ENCODE measurements at places on chromosomes 1 and 21. TPM values are rescaled to one million over a fixed set of nuclear protein-coding genes. Genes with fewer than 3 reads are reported as not detected.

GRCh38 chr1:156021093-156021428 lies 310 bp upstream of the SSR2 start:
- no peaks in the 10 kb centered on the region for H3K27me3 ChIP-seq
- peaks cover 4% of the 10 kb centered on the region for H3K4me1 ChIP-seq
- H3K36me3 ChIP-seq: no peaks in the 10 kb centered on the region
- H3K27ac ChIP-seq: no peak overlapping the region
- peak overlapping the region; percentile 80 for H3K4me3 ChIP-seq

DNA sequence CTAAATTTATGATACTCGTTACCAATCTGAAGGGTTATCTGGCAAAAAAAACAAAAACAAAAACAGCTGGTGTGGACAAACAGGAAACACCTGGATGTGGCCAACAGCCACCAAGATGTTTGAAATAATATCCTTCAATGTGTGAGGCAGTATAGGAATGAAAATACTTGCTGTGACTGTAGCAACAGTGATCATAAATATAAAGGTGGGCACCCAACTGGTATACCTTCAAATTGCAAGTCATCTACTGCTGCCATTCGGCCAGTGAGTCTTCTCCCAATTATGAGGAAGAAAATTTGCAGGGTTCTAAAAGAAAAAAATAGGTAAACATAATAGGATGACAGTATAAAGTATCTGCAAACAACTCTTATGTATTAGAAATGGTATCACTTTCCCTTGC lies 916 bp downstream of the YIPF1 start:
- no peak overlapping the region for H3K27ac ChIP-seq
- DNase-seq: no peak

- H3K27ac ChIP-seq: no peak overlapping the region
- no peaks in the 10 kb centered on the region for H3K27me3 ChIP-seq
- no peaks in the 10 kb centered on the region for H3K36me3 ChIP-seq
- H3K4me3 ChIP-seq: no peak overlapping the region
These were observed 24.7 kb downstream of the TRIM67 start for GRCh38 chr1:231186356-231187115.

DNA sequence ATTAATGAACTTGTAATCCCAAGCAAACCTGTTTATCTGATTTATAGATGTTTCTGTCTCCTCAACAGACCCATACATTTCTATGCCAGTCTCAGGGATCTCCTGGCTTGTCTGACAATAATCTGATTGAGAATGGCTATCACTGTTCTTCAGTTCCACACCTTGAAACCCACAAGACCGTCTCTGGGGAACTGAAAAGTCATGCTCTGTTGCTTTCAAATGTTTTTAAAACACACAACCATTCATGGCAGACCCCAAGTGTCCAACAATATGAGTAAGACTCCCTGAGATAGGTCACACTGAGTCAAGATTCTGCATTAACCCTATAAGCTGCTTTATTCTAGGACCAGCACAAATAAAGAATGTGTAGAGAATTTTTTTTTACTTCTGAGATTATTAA lies 611.2 kb upstream of the PLXNA2 start:
- H3K27ac ChIP-seq: no peak overlapping the region
- no peak for DNase-seq
- no peaks in the 10 kb centered on the region for H3K36me3 ChIP-seq
- no peak overlapping the region for H3K4me3 ChIP-seq
- H3K4me1 ChIP-seq: no peaks in the 10 kb centered on the region

The FAM72C gene
- total RNA-seq: 1.3 TPM

The PAPPA2 gene
- total RNA-seq: 2.2 TPM
